ENCODE measurements at places on chromosomes 11 and 22.

GRCh38 chr11:108494182-108494581 lies 4.0 kb downstream of the POGLUT3 start:
- DNase-seq, result no peak

DNA sequence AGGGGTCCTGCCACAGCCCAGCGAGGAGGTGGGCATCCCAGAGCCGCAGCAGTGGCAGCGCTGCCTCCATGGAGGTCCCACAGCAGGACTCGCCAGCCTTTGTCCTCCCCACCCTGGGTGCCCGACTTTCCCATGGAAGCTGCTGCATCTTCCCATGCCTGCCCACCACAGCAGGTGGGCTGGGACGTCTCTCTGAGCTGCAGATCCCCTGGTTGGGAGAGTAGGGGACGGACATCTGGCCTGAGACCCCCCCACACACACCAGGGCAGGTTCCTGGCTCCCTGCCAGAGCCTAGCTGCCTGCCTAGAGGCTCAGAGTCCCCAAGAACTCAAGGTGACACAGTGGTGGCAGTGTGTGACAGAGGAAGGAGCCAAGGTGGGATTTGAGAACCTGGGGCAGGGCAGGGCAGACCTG lies 21.5 kb upstream of the PRR5 start:
- DNase-seq, result no peak

GRCh38 chr11:12196308-12196707 lies 85.9 kb downstream of the MICAL2 start:
- DNase-seq, result no peak

DNA sequence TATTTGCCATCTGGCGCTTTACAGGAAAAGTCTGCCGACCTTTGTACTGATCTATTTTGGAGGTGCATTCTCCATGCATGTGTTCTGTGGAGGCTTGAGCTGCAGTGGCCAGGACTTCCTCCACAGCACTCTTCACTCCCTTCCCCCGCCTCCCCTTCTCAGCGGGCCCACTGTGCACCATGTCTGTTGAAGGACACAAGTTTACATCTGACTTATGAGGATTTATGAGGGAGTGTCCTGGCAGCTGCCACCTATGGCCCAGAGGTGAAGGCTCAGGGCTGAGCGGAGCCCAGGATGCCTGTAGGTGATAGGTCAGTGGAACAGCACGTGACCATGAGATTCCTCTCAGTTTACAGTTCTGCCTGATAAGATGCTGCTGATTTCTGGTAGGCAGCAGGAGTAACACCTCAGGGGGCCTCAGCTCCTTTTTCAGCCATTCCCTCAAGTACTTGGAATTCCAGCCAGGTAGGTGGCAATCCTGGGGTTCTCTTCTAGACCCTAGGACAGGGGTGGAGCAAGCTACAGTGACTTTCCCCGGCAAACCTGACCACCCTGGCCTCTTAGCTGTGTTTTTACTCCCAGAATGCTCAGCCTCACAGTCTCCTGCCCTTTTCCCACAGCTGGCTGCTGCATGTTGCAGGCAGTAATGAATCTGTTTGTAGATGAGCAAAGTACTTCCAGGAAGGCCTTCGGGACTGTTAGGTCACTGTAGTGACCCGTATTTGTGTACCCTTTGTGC lies 59.9 kb downstream of the PPFIBP2 start:
- DNase-seq, result no peak

DNA sequence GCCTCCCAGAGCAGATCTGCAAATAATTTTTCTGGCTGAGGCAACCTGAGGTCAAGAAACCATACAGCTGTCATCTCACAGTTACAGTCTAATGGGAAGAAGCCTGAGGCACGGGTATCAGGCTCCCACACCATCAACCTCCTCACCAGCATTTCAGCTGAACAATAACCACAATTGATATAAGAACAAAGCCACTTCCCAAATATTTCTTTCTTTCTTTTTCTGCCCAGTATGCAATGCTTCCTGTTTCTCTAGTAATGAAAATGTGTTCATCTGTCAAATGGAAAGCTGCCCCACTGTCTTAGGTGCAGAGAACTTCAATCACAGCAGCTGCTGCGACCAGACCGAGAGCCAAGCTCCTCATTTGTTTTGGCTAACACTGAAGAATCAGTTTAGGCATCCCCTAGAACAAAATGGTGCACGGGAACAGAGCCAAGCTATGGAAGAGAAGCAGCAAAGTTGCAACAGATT lies 108.4 kb downstream of the BLID start:
- DNase-seq, result no peak

DNA sequence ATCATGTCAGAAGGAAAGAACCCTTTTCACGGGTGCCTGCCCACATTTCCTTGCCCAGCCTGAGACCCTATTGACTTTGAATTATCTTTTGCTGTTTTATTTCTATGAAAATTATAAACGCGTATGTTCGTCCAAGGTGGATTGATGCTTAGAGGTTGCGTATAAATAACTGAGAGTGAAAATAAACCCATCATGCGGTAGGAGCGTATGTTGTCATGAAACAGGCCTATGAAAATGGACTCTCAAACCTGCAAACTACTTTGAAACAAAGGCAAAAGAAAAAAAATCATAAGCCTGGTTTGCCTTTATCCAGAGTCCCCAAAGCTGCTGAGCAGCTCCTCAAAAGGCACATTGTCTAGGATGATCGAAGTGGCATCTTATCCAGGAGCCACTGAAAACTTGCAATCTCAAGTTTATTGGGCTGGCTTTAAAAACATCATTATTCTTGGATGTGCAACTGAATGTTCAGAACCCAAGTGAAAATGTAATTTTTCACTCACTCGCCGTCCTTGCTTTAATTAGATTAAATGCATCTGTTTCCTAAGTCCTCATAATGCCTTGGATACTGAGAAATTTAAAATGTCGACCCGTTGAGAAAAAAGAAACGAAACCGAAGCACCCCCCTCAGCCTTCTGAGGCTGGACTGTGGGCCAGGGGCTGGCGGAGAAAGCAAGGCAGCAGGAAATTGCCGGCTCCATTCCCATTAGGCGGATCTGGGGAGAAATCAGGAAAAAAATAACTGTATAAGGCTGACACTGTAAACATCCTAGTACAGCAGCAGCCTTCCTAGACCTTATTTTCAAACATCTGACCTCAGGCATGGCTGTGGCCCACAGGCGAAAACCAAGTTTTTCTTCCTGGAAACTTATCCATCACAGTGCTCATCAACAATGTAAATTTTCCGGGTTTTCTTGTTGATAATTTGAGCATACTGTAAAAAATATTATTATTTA lies 82.9 kb upstream of the PPARA start:
- DNase-seq, result no peak

DNA sequence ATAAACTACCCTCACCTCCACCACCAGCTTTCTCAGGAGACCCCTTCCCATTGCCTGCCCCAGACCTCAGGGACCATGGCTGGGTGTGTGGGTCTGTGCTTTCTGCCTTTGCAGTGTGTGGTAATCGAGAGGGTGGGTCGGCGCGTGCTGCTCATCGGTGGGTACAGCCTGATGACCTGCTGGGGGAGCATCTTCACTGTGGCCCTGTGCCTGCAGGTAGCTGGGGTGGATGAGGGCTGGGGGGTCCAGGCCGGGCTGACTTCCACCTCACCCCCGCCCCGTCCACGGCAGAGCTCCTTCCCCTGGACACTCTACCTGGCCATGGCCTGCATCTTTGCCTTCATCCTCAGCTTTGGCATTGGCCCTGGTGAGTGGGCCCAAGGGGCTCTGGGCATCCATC lies 10.5 kb upstream of the MIF start:
- no peak for DNase-seq

DNA sequence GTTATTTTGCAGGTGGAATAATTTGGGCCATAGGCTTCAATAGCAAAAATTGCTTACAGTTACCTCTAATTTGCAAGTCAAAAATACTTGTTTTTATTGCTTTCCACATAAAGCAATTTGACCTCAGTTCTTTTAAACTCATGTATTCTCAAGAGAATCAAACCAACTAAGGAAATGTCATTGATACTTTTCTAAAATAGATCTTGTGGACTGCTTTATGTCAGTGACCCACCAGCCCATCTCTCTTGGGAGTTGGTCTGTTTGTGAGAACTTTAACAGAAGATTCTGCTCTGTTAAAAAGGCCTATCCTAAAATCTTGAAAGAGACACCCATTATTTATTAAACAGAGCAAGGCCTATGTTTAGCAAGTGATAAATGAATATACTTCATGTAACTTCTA lies 75.2 kb downstream of the DDIAS start:
- no peak for DNase-seq

GRCh38 chr22:41003976-41004375 lies 52.8 kb downstream of the RBX1 start:
- DNase-seq, result no peak

DNA sequence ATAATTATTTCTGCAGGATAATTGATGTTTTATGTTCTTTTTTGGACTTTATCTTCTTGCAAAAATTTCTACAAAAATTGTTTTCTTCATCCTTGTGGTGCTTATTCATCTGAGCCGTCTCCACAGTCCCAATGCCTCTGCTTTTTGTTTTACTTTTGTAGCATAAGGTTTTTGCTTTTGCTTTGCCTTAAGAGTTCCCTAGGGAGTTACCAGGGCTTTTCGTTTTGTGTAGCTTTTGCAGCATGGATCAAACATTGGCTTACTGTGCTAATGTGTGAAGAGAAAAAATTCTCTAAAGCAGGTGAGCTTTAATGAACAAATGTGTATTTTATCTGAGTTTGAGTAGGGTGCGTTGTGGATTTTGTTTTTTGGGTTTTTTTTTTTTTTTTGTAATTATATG lies 11.8 kb downstream of the XBP1 start:
- no peak for DNase-seq

DNA sequence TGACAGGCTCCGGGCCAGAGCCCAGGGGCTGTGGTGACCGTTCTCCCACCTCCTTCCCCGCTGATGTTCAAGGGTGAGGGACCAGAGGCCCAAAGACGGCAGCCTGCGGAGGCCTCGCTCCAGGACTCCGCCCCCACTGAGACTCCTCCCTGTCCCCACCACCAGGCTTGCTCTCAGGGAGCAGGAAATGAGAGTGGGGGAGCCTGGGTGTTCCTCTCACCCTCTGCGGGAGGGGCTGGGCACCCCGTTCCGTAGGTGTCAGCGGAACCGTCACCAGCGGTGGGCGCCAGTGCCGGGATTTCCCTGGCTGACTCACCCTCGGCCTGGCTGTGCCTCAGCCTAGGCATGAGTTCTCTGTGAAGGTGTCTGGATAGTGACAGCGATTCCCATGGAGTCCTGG lies 15.7 kb downstream of the DAGLA start:
- peak; percentile 78 for DNase-seq

- DNase-seq, result no peak
Measured at GRCh38 chr11:59273373-59273841, 60.7 kb upstream of the MPEG1 start.

DNA sequence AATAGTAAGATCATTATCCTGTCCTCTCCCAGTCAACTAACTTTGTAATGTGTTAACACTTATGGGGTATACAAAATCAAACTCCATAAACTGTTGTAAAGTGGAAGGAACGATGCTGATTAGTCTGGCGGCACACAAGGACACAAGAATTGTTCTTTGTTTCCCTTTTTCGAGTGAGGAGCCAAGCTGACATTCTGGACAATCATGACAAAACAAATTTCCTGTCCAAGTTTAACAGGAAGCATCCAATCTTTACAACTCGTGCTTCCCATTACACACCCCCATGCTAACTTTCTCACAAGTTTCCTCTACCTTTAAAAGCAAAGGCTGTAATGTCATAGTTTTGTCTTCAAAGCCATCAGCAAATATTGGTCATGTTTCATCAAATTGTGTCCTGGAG lies 20.4 kb upstream of the LDLRAD3 start:
- DNase-seq, result no peak

DNA sequence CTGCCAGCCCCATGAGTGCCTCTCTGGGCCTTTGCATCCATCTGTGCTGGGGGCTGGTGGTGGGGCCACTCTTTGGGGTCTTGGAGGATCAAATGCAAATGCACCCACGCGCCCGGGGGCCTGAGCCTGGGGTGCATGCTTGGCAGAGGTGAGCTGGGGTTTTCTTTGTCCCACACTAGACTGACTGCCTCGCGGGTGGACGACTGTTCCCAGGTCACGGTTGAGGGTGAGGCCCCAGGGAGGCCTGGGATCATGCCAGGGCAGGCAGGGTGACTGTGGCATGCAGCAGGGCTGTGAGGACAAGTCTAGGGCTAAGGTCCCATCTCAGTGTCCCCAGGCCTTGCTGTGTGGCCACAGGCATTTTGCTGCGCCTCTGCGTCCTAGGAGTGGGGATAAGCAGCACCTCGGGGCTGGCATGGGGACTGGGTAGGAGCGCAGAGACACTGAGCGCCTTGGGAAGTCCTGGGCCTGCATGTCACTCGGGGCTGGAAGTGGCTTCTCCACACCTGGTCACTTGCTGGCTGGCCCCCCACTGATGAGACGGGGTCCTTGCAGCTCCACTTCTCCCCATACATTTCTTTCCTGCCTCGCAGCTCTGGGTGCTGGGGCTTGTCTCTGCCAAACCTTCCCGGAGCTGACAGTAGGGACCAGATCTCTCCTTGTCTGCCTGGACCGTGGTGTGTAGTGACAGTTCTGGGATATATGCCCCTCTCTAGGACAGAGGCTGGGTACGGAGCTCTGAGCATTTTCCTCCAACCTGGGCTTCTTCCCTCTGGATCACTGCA lies 133.1 kb downstream of the CTTN start:
- no peak for DNase-seq

GRCh38 chr22:29110946-29111345 lies 38.1 kb downstream of the KREMEN1 start:
- no peak for DNase-seq

- no peak for DNase-seq
Measured at GRCh38 chr11:78310500-78310909, 107.1 kb downstream of the GAB2 start.

GRCh38 chr11:63813563-63814382 lies 517 bp downstream of the SPINDOC start:
- DNase-seq, result no peak

DNA sequence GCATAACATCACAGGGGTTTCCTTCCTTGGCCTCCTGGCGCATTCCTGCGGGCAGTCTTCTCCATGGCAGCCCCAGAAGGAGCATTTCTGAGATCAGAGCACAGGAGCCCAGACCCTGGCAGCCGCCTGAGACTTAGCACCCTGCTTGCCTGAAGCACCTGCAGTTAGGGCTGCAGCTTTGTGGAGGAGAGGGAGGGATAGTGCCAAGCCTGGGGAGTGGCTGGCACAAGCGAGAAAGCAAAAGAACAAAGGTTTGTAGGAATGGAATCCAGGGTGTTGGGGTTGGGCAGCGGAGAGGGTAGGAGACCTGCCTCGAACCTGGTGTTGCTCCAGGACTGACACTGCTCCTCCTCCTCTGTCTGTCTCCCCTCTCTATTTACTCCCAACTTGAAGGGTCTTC lies 66.9 kb downstream of the SCN3B start:
- no peak for DNase-seq

GRCh38 chr22:23875801-23876200 lies 18.1 kb downstream of the SLC2A11 start:
- no peak for DNase-seq

GRCh38 chr11:120125024-120125423 lies 12.9 kb downstream of the TRIM29 start:
- no peak for DNase-seq

GRCh38 chr11:128596250-128596649 lies 8.9 kb upstream of the ETS1 start:
- DNase-seq, result no peak

Measured in stimulated activated CD8-positive, alpha-beta memory T cell treated with anti-CD3 and anti-CD28 coated beads, Interleukin-7, amount 100 ng/mL, for 1 hour (primary cell).